ENCODE measurements at places on chromosomes 2 and 18. TPM values are rescaled to one million over a fixed set of nuclear protein-coding genes. Genes with fewer than 3 reads are reported as not detected.

The CDH7 gene
- total RNA-seq, result not detected

The LOXL3 gene
- total RNA-seq, result 2.3 TPM

DNA sequence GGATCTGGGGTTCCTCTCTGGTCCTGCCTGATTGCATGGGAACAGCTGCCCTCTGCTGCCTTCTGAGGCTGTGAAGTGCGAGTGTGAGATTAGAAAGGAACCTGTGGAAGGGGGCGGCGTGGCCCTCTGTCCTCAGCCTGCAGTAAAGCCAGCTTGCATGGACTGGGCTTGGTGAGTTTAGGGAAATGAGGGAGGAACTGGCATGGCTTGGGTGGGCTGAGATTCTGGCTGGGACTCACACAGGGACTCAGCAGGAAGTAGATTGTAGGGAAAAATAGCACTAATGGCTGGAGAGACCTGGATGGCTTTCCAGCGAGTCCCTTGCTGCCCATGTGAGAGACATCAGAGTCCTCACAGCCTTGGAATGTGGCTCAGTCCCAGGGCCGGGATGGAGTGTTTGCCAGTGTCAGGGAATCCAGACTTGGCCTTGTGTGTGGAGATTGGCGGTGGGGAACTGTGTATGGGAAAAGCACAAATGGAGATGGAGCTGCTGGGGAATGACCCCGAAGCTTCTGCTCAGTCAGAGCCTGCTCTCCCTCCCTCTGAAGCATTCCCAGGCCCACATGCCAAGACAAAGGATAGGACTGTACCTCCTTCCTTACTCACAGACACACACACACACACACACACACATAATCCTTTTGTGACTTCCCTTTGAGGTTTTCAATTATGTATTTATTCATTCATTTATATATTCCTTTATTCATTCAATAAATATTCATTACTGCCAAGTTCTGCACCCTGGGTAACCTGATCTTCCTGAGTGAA lies 115.4 kb downstream of the ACAA2 start:
- no peak for DNase-seq

DNA sequence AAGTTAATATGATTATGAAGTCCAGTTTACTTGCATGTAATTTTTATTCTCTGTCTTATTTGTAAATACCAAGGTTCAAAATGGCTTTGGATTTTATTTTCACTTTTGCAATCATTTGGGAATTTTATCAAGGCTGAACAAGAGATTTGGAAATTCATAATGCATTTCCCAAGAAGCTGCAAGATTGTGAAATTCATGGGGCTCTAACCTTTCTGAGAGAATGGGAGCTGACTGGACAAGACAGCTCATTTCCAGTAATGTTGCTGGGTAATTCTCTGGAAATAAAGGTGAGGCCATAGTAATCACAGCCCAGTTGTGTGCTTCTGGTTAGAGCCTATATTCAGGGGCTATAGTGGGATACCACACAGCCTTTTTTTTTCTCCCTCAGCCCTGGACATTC lies 21.5 kb upstream of the NABP1 start:
- DNase-seq, result no peak

DNA sequence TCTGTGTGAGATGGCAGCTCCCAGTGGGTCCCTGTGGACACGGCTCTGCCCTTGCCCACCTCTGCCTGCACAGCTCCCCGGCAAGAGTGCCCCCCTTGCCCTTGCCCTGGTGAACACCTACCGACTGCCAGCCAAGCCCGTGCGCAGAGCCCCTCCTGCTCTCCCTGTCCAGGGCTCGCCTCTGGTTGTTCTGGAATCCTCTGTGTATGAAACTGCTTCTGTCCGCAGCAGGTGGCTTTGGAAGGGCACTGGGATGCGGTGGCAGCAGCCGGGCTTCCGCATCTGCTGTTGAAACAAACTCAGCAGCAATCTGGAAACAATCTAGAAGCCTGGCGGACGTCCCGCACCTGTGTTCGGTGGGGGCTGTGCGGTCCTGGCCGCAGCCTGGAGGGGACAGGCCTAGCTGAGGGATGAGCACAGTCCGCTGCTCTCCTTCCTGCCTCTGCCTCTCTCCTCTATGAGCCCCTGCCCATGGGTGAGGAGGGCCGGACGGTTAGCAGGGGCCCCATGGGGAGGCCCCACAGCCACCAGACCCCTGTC lies 34.0 kb upstream of the KLF11 start:
- DNase-seq, result no peak

DNA sequence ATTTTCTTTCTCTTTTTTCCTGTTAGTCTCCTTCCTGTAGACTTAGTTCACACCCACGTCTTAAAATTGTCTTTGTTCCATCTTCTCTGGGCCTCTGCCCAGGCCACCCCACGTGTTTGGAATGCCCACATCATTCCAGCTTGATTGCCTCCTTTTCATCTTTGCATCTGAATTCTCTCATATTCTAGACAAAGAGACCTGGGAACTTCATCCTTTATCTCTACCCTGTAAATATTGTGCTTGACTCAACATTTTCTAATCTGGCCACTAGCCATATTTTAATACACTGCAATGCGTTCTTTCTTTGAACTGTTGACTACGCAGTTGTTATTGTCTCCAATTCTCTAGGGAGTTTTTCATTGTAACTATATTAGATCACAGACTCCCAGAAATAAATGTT lies 187.5 kb upstream of the NRXN1 start:
- no peak for DNase-seq

DNA sequence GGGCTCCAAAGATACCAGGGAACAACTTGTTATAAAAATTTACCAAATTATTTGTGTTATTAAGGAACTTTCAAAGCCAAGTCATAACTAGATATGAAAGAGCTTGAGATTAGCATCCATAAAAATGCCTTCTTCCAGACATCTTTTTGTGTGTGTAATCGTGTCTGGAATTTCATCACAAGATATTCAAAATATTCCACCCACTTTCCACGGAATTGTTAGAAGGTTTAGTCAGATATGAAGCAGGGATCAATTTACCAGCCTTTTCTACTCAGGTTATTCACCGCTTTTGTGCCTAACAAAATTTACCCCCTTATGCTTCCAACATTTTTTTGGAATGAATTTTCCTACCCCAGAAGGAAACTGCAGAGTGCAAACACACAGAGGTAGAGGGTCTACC lies 130.2 kb upstream of the ACVR2A start:
- DNase-seq, result no peak

DNA sequence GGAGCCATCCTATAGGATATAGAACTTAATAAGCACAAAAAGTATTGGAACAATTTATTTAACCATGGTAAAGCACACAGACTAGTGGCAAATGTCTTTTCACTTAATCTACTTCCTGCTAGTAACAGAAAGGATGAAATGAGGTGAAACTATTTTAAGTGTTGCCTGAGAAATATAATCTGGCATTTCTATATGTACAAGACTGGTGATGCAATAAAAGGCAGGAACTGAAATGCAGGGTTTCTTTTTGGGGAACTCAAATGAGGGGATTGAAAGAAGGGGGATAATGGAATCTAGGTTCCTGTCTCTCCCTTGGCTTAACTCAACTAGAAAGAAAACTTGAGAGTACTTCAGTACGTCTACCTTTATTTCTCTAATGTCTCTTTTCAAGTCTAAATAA lies 122.3 kb downstream of the MEMO1 start:
- DNase-seq, result no peak

- no peak for DNase-seq
These were observed 9.7 kb downstream of the FMNL2 start for GRCh38 chr2:152344579-152345195.

GRCh38 chr2:2663401-2664036 lies 332.4 kb upstream of the MYT1L start:
- DNase-seq, result no peak

Measured in heart left ventricle (tissue), 16 donors.